AG08396 (cell line): ENCODE measurements at places on chromosomes 1 and 21.

DNA sequence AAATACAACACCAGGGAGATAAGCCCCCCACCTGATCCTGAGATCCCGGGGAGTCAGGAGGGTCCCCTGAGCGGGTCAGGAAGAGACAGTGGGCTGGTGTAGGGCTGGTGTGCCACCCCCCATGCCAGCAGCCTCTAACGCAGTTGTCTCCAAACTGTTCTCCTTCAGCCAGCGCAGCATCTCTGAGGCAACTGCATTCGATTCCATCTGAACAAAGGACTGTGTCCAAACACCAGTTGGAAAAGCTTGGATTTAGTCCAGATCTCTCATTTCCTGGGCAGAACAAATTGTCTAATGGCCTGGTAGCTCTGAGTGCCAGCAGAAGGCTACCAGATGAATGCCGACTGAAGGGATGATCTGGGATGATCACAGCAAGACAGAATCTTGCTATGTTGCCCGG is 44.1 kb upstream of the EIF4G3 start:
- DNase-seq = no peak

GRCh38 chr1:193060115-193060403 is 647 bp downstream of the RO60 start:
- DNase-seq = no peak

GRCh38 chr21:38702196-38702595 is 103.5 kb upstream of the ETS2 start:
- DNase-seq = no peak

DNA sequence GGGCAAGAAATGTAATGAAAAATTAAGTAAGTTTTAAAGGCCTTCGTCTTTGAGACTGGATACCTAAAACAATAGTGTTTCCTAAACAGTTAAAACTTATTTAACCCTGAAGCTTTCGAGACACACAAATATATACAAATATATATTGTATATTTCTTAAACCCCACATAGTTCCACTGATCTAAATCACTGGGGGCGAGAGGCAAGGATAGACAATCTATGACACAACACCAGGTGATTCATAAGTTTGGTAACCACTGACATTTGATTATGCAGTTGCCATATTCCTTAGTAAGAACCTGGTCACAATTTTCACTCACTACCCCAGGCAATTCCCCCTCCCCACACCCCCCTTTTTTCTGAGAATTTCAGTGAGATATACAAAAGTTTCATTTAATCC is 55.3 kb upstream of the BOLA1 start:
- DNase-seq = peak; percentile 32

DNA sequence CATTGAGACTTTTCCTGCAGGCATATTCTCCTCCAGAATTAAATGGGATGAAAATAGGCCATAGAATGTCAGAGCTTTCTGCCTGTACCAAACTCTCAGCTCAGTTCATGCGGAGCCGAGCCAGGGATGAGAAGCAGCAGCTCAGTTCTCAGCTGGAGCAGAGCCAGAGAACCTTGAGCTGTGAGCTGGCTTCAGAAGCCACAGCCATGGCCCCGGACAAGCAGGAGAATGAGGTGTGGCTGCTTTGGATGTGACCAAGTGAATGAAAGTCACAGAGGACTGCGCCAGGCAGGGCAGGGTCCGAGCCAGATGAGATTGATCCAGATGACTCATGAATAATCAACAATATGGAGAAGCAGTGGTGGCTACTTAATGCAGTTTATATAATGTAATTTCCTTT is 633.8 kb downstream of the NCAM2 start:
- no peak for DNase-seq

GRCh38 chr1:21295002-21295401 is 4.7 kb upstream of the ECE1 start:
- DNase-seq = no peak

GRCh38 chr1:109137958-109138357 is 24.0 kb downstream of the ELAPOR1 start:
- DNase-seq = no peak

DNA sequence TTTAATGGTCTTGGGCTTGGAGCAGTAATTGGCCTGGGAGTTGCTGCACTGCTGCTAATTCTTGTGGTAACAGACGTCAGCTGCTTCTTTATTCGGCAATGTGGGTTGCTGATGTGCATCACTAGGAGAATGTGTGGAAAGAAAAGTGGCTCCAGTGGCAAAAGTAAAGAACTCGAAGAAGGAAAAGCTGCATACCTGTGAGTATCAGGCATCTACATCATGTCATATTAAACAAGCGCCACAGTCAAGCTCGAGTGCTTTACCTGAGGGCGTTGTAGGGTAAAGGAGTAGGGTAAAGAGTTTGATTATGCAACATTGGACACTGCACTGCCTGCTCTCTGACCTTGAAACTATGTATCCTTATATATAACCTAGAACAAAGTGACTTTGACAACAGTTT is 510.6 kb downstream of the NCAM2 start:
- DNase-seq = no peak

DNA sequence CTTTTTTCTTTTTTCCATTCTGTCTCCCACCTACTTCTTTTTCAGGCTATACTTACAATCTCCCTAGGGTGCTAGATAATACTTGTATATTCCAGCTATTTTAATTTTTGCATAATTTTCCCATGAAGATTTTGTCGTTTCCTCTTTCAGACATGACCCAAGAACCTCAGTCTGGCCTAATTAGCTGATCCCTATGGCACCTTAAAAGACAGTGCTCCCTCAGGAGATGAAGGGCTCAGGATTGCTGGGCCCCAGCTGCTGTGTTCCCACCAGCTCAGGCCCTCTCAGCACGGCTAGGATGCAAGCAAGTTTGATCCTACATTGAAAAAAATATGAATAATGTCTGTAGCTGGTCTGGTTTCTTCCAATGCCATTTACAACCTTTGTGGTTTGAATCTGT is 55.0 kb upstream of the RGS5 start:
- no peak for DNase-seq

DNA sequence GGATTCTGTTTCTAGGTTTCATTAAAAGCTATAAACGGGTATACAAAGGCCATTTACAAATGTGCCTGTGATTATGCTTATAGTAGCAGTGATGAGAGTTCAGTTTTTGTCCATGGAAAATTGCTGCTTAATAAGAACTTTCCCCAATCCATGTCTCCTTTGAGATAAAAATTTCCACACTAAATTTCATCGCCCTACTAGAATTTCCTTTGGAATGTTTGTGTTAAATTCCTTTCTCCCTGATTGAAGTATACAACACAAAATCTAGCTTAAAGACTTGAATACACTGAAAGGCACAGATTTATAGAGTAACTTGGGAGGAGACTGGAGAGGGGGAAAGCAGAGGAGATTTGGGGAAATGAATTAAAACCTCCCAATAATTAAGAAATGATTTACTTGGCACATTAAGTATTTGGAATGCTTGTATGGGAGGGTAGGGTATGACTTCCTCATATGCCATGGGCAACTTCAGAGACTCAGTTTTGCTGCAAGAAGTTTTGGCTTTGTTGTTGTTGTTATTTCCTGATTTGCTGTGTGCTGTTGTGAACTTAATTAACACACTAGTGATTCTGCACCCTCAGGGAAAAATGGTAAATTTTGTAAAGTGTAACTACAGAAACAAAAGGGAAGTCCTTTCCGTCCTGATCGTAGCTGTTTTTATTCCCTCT is 157.6 kb upstream of the LMO4 start:
- DNase-seq = no peak

GRCh38 chr1:163035446-163036249 is 33.5 kb upstream of the RGS4 start:
- peak; percentile 37 for DNase-seq

DNA sequence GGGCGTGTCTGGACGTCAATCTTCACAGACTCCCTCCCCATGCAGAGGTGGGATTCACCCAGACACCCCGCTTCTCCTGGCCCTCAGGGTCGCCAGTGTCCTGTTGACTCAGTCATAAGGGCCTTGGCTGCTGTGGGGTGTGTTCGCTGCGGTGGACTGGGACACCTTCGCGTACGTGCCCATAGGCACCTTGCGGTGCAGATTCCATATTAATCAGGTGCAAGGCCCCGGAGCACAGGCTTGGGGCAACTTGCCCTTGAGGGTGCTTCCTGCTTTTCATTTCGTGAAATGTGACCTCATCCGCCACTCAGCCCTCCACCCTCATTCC is 398 bp upstream of the SLC30A10 start:
- no peak for DNase-seq

- DNase-seq = no peak
Measured at GRCh38 chr21:33244779-33245105, 15.0 kb downstream of the IFNAR2 start.

GRCh38 chr1:172980456-172980855 is 70.3 kb downstream of the TNFSF18 start:
- DNase-seq = no peak

DNA sequence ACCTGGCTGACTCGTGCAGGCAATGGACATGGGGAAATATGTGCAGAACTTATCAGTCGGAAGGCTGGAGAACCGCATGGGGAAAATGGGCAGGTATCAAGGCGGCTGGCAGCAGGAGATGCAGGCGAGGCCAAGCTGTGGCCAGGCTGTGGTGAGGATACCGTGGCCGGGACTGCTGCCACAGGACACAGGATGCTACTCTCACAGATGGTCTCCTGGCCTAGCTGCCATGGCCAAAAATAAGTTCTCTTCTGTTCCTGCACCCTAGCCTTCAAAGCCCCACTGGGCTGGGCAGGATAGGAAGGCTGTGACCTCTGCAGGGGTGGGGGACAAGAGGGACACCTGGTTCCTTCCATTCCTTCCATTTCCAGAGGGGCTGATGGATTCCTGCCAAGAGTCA is 26.4 kb downstream of the TEX35 start:
- DNase-seq = no peak

DNA sequence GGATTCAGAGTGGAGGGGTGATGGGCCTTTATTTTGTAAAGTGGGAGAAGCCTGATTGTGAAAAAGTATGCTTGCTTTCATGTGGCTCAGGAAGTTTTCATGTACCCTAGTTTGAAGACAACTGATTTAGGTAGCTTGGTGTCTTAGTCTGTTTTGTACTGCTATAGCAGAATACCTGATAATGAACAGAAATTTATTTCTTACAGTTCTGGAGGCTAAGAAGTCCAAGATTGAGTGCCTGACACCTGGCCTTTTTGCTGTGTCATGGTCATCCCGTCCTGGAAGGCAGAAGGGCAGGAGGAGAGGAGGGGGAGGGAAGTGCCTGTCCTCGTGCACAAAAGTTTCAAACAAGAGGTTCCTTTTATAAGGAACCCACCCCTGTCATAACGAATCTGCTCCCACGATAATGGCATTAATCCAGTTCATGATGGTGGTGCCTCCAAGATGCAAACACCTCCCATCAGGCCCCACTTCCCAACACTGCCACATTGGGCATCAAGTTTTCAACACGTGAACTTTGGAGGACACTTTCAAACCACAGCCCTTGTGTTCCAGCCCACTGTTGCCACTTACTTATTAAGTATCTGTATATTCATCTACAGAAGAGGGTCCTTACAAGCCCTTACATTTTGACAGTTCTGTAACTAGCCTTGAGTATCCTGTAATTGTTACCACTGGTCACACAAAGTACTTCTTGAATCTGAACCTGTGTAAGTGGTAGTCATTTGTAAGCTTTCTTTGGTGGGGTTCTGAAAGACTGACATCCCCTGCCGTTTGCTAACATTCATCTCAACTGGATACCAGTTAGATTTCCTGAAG is 9.5 kb downstream of the UCK2 start:
- DNase-seq = no peak

DNA sequence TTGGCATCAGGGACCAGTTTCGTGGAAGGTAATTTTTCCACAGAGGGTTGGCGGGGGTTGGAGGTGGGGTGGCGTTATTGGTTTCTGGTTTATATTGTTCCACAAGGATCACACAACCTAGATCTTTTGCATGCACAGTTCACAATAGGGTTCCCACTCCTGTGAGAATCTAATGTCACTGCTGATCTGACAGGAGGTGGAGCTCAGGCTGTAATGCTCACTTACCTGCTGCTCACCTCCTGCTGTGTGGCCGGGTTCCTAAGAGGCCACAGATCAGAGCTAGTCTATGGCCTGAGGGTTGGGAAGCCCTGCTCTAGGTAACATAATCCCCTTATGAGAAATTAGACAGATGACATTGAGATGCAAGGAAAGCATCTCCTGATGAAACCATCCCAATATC is 12.6 kb downstream of the GBP5 start:
- DNase-seq = no peak

DNA sequence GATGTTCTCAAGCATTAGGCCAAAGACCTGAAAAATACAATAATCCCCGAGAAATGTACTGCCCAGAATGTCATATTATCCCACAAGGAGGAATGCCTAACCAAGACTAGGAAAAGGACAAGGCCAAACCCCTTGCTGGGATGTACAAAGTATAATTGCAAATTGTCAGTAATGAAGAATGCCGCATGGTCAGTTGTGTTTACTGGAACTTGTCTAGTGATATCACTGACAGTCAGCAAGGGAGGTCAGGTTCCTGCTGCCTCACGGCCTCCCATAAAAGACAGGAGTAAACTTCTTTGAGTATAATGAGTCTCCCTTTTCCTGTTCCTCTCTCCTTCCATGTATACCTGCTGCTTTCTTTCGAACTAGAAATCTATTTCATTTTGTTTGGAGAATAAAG is 222.8 kb downstream of the RHOU start:
- DNase-seq = no peak

- DNase-seq = no peak
Measured at GRCh38 chr1:6257541-6258069, 3.3 kb downstream of the GPR153 start.

GRCh38 chr1:61921435-61921834 is 179.2 kb downstream of the PATJ start:
- no peak for DNase-seq

DNA sequence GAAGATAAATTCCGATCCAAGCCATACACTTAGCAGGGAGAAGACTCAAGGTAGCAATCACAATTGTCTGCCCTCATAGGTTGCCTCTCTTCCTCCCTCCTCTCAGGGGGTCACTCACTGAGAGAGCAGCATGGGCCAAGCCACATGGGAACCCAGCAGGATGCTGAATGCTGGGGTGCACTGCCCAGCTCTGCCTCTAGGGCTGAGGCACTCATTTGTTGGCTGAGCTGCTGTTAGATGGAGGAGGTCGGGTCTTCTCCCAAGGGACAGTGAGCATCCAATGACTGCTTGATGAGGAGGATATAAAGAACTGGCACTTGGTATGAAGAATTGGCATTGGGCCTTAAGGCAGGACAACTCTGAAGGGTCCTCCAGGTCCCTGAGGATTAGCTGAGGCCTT is 418.8 kb downstream of the SIPA1L2 start:
- no peak for DNase-seq
